ENCODE measurements at places on chromosomes 7 and 10.

GRCh38 chr7:5423976-5424748, 528 bp upstream of the TNRC18 start:
- no peak for DNase-seq

- no peak for DNase-seq
Observed at GRCh38 chr10:44567471-44567870, 182.6 kb upstream of the CXCL12 start.

- no peak for DNase-seq
Observed at GRCh38 chr10:84473136-84473535, 144.7 kb downstream of the CCSER2 start.

- no peak for DNase-seq
Observed at GRCh38 chr10:4334871-4335270, 491.1 kb upstream of the AKR1E2 start.

GRCh38 chr7:150451097-150451793, 815 bp downstream of the GIMAP8 start:
- DNase-seq: peak; percentile 62

GRCh38 chr10:88027570-88027969, 164.1 kb downstream of the PTEN start:
- DNase-seq: no peak

GRCh38 chr7:69599955-69600709, 1.9 kb downstream of the AUTS2 start:
- DNase-seq: no peak

DNA sequence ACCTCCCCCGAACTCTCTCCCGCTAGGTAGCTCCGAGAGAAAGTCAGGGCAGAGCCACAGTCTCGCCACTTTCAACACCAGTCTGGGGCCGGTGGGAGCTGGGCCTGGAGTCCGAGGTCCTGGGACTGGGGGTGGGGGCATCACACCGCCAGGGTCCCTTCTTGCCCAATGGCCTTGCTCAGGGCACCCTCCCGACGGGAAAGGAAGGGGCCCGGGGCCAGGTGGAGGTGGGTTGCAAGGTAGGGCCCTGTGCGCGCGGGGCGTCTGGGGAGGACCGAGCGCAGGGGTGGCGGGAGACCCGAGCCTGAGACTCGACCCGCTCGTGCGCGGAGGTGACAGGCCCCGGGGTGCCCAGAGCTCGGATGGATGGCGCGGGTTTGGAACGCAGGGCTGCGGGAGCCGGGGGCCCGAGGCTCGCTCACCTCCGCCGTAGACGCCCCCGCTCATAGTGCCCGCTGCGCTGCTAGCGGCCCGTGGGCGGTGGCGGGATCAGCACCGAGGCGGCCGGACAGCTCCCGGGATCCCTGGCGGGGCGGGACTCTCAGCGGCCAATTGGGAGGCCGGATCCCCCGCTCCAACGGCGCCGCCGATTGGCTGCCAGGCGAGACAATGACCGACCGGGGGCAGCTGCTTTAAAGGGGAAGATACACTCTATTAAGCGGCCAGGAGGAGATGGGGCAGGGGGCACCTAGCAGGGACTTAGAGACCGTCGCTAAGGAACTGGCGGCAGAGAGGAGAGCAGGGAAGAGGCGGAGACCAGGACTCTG, at the start of gene ACTL6B:
Gene ACTL6B, minus strand, starts transcription at position 541 of the 767 bp plus-strand sequence. Its CDS starts 94 bp downstream, at position 447.
- DNase-seq: no peak

GRCh38 chr7:81624021-81624592, 145.7 kb downstream of the HGF start:
- no peak for DNase-seq

- DNase-seq: no peak
Observed at GRCh38 chr10:89838044-89838615, 136.7 kb downstream of the KIF20B start.

GRCh38 chr7:1239803-1240516, 7.3 kb downstream of the UNCX start:
- no peak for DNase-seq

- no peak for DNase-seq
Observed at GRCh38 chr10:73404690-73405089, 9.2 kb downstream of the ANXA7 start.

DNA sequence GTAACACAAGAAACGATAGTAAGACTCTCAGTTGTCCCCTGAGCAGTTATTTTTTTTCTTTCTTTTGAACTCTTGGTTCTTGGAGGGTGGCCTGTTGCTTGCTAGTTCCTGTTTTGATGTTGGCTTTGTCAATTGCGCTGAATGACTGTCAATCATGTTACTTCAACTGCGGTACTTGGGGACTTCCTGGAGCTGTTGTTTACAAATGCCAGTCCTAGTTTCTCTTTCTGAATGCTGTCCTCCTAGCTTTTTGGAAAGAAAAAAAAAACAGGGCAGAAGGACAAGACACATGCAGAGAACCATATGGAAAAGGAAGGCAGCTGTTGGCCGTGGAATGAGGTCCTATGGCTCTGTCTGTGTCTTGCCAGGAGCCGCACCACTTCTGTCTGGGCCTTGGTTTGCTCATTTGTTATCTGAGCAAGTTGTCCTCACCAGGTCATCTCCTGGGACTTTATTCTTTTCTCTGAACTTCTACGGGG, 7.0 kb upstream of the PDCD4 start:
- DNase-seq: no peak

DNA sequence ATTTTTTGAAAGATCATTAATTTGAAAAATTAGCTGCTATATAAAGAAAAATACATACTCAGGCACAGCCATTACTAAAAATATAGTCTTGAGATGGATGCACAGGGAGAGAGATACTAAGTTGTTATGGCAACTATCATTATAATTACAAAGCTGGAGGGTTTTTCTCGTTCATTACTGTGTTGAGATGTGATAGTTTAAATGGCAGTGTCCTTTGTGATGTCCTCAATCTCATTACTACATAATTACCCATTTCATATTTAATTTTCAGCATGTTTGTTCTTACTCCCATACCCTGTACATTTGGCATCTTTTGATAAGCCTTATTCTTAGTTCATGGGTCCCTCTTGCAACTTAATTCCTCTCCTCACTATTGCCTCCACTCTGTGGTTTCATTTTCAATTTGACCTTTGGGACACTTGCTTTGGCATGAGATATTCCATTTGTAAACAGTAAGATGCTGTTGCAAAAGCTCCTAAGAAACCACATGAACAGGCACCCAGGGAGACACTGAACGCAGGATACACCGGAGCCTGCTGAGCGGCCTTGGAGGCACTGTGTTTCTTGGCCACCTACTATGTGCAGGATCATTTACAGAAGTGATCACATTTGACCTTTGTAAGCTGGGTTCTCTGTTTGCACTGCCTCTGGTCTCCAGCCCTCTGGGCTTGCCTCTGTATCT, 4.8 kb upstream of the CPXM2 start:
- no peak for DNase-seq

DNA sequence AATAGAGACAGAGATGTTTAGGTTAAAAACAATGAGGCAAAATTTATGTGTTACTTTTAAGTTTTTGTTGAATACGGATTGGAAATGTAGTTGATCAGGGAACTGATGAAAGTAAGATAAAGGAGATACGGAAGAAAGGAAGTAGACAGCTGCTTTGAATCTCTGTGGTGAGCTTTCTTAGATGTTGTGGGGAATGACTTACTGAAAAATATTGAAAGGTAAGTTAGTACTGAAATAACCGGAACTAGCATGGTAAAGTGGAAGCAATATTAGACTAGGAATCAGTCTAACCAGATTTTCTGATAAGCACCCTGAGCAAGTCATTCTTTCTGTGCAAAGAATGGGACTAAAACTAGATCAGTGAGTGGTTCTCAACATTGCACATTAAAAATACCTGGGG, 34.8 kb downstream of the LUC7L2 start:
- DNase-seq: no peak

DNA sequence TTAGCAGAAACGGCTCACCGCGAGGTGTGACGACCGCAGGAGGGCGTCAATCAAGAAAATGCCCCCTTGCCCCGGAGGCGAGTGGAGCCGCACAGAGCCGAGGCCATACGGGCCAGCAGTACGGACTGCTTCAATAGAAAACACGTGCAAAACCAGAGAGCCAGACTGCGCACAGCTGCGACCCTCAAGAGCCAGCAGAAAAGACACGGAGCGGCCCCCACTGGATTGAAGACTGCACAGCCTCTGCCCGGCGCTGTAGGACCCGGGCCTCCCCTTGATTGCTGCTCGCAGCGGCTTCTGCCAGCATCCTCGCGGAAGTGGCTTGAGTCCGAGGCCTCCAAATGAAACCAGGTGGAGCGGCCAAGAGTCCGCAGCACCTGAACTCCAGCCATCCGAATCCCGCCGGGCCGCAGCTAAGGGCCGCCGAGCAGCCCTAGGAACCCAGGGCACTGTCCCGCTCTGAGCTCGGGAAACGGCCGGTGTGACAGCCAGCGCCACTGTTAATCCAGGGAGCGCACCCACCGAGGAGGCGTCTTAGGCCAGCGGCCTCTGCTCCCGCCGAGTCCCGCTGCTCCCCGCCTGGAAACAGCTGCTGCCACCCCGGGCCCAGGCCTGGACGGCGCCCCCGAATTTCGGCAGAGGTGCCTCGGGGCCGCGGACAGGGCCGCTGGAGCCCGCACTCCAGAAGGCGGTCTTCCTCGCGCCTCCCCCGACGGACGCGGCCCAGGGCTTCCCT, 660 bp upstream of the HHEX start:
- no peak for DNase-seq

- no peak for DNase-seq
Observed at GRCh38 chr10:112091703-112092102, 91.9 kb downstream of the GPAM start.

GRCh38 chr7:69246758-69247157, 351.5 kb upstream of the AUTS2 start:
- DNase-seq: no peak

GRCh38 chr7:142483659-142484317, 225.9 kb upstream of the PRSS58 start:
- no peak for DNase-seq

GRCh38 chr10:90780488-90780887, 77.4 kb downstream of the HTR7 start:
- no peak for DNase-seq

- DNase-seq: no peak
Observed at GRCh38 chr7:92702535-92702934, 112.3 kb upstream of the FAM133B start.

DNA sequence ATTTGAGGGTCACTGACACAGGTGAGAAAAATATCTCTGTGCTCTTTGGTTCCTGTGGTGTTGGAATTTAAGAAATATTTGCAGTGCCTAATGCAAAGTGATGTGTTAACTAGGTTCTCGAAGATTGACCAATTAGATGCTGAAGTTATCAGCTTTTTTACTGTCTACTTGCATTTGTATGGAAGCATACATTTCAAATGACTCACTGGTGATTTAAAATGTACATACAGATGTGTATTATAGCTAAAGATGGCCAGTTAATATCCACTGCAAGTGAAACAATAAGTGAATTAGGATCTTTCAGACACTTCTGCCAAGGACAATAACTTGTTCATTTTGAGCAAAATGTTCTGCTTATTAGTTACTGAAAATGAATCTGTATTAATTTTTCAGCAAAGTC, 205.0 kb downstream of the FANK1 start:
- DNase-seq: no peak

- DNase-seq: no peak
Observed at GRCh38 chr7:359226-359765, 69.3 kb downstream of the FOXL3 start.

DNA sequence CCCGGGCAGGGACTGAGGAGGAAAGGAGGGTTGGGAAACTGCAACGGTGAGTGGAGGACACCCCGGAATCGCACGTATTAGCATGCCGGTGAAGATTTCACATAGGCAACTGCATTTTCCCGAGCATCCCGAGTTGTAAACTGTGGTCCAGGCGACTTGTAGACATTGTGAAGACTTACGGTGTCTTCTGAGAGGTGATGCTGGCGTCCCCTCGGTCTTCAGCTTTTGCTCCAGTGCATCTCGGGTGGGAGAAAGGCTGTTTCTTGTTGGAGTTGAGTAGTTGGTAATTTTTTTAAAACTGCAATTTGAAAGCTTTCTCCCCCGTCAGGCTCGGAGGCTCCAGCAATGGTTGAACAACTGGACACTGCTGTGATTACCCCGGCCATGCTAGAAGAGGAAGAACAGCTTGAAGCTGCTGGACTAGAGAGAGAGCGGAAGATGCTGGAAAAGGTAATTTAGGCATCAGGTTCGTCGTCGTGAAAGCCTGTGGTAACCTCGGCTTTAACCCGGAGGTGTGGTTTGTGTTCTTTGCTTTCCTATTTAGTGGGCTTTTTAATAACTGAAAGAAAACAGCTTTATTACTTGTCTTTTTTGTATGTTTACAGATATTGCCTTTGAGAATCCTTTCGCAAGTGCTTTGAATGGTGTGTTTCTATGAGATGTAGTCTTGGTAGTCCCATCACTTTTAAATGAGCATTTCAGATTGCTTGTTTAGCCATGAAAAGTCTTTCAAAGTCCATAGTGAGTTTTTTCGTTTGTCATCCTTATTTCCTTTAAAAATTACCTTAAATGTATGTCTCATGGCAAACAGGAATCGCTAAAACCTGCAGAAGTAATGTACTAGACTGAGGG, 687 bp downstream of the HELLS start:
- no peak for DNase-seq

DNA sequence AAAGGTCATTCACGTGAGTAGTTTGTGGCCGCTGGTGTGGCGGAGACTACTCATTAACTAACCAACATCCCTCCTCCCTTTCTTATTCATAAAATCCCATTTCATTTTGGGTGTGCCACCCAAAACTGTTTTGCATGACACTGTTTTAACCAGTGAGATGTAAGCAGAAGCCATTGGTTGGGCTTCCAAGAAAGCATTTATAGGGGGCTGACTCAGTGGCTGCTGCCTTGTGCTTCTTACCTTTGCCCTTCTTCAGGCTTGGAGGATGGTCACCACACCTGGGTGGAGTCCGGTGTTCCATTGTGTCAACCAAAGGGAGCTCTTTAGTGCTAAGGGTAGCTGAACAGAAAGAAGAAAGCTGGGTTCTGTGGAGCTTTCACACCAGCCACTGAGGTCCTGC, 37.2 kb upstream of the EPC1 start:
- DNase-seq: no peak

DNA sequence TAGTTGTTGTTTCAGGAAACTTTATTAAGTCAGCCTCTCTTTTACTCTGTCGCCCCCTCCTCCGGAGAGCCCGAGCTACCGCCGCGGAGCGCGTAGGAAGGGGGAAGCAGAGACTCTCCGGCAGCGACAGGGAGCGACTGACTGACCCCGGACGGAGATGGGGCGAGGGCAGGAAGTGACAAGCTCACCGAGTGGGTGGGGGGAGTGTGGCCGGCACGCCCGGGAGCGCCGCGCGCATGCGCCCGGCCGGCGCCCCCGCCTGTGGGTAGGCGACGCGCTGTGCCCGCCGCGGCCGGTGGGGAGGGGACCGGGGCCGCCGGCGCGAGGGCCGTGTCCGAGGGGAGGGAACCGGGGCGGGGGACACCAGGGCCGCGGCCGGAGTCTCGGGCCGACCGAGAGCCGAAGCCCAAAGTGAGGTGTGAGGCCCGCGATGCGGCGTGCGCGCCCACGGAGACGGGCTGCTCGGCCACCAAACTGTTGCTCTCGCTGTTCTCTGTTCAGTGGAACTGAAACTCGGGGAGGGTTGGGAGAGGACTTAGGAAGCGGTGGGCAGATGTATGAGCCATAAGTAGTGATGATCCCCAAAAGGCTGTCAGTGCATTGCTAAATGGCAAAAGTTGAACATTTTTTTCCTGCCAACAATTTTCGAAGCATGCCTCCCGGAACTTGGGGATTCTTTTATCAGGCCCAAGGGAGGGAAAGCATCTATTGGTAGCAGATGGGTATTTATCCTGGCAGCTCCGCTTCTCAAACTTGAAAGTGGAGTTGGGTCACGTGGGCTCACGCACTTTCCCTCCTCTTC, at the start of gene ZNF800:
Gene ZNF800, minus strand, starts transcription at position 143 of the 802 bp plus-strand sequence. CDS start 1,151 bp downstream, outside the sequence.
- DNase-seq: peak; percentile 90
